ENCODE measurements at places on chromosomes 7 and 10.

- no peak for DNase-seq
These were observed 57.4 kb downstream of the EEPD1 start for GRCh38 chr7:36210291-36210922.

DNA sequence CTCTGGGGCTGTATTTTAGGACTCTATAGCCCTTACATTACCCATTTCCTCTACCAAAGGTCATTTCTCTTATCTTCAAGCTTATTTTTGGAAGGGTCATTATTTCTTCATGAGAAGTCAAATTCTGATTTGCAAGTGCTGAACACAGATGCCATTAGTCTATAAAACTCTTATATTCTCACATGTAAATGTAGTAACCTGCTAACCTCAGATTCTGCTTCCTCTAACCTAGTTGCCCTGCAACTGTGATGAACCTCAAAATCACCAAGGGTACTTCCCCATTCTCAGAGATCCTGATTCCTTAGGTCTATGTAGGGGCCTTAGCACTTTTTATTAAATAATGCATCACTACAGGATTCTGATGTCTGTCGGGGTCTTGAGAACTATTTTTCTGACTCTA, 6.3 kb downstream of the FAS start:
- no peak for DNase-seq

DNA sequence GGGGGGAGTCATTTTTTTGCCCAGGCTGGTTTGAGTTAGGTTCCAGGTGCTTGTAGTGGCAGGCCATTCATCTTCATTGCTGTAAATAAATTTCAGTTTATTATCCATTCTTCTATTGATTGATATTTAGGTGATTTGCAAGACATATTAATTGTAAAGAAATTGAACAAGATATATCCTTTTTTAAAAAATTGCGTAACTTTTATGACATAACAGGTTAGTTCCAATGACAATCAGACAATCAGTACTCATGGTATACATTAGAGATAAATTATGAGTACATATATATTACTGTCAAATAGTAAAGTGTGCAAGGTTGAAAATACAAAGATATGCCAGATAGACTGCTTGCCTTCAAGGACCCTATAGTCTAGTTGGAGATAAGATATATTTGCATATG, 92.2 kb upstream of the GLCCI1 start:
- no peak for DNase-seq

DNA sequence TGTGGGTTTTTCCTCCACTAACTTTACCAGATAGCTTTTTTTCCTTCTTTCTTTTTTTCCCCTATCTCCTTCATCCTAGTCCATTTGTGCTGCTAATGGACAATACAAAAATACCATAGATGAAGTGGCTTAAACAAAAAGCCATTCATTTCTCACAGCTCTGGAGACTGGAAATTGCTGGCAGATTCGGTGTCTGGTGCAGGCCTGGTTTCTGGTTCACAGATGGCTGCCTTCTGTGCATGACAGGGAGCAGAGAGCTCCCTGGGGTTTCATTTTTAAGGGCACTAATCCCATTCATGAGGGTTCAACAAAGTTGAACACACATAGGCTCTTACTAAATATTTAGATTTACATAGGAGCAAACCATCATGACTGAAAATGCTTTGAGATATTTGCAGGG, 467.4 kb downstream of the TYW1 start:
- no peak for DNase-seq

DNA sequence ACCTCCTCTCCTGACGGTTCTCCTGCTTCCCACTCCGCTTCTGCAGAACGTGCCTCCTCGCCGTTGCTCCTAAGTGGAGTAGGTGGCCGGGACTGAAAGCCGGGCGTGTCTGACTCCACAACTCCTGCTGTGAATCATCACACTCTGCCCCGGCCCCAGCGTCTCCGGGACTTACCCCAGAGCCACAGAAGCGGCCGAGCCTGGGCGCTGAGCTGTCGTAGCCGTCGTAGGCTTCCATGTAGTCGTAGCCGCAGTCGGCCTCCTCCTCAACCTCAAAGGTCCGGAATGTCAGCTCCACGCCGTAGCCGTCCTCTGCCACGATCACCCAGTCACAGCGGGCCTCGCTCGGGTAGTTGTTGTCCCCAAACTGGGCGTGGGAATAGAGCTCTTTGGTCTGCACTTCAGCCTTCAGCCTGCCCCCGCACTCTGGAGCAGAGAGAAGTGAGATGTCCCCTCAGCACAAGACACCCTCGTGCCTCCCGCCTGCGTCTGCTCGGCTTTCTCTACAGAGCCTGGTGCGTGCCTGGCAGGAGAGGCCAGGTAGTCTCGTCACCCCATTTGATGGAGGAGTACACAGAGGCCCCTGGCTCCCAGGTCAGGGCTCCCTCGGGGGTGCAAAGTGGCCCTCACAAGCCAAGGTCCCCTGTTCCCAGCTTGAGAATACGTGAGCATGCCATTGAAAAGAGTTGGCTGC, 11.2 kb upstream of the OPALIN start:
- DNase-seq: peak; percentile 51

DNA sequence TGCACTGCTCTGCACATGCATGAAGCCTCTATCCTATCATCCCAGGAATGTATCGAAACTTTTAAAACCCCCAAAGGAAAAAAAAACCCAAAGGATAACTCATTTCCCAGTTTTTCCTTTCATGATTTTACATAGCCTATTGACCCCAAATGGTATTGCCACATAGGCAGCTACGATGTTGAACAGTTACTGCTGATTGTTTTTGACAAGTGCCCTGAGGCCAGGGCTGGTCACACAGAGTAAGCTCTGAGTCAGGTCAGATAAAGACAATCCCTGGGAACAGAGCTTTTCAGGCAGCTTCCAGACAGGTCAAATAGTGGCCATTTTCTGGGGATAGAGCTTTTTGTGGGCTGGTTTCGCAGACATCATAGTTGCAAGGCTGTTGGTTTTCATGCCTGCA, 52.1 kb downstream of the MYL10 start:
- DNase-seq: no peak

- peak; percentile 54 for DNase-seq
These were observed 44.8 kb upstream of the FAM133B start for GRCh38 chr7:92634924-92635519.

DNA sequence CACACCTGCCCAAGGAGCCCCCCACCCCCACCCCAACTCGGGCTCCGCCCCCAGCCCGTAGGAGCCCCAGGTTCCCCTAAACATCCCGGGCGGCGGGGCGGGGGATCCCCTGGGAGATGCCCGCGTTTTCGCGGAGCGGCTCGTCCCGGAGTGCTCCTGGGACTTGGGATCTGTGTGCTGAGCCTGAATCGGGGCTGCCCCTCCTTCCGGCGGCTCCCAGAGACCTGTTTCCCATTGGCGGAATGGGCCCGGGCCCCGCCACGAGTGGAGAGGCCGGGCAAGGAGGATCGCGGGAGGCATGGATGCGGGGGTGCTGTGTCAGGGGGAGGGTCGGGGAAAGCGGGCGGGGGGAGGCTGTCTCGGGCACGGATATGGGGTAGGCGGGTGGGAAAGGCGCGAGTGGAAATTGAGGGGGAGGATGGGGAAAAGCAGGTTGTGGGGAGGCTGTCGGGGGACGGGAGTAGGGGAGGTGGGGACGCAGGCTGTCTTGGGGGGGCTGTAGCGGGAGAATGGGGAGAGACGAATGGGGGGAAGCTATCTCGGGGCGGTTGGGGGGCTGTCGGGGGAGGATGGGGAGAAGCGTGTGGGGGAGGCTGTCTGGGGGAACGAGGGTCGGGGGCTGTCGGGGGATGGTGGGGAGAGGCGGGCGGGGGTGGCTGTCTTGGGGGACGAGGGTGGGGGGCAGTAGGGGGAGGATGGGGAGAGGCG, 572 bp upstream of the BHLHA15 start:
- DNase-seq: peak; percentile 15
